ENCODE measurements at places on chromosomes 13 and 19.
A peak's percentile ranks its signal among the peaks of the same experiment; 100 is the strongest.

DNA sequence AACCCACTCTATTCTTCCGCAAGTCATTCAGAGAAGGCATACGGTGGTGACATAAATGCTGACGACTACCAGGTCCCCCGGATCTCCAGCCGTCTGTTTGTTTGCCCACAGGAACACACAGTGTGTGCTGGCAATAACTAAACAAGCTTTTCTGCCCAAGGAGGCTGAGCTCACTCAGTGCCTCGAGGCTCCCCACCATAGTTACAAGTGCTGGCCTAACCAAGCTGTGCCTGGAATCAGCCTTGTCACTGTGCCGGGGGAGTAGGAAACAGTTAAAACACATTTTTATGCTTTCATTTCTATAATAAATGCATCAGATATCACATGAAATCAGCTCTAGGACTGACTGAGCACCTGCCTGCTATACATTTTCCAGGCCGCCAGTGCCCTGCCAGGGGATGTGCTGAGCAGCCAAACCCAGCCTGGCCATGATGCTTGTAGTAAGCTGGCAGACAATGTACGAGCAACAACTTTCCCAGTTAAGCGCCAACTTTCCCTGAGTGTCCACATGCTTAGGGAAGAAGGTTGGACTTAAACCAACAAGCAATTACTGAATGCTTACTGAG, 28.1 kb downstream of the BRD4 start:
- peak; percentile 36 for DNase-seq

- no peak for DNase-seq
Observed at GRCh38 chr13:96984051-96984508, 10.2 kb downstream of the OXGR1 start.

- DNase-seq, result no peak
Observed at GRCh38 chr19:33686262-33686661, 64.5 kb downstream of the CHST8 start.

DNA sequence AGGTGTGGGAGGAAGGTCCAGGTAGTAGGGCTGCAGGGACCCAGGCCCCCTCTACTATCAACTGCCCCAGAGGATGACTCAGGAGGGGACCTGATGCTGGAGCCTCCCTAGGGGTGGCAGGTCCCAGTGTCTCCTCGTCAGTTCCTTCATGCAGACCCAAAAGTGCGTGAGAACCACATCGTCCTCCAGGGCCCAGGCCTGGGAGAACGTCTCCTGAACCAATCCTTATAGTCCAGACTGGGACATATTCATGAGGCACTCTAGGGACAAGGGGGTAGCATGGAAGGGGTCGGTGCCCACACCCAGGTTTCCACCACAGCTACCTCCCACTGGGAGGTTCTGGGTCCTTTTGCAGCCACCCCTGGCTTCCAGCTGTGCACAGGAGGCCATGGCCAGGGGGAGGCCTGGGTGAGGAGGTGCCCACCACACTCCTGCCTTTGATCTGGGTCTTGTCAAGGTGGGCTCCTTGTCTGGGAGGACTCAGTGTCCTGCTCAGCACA, 38.0 kb upstream of the TPM4 start:
- no peak for DNase-seq

- no peak for DNase-seq
Observed at GRCh38 chr13:98678741-98679140, 73.7 kb downstream of the SLC15A1 start.

GRCh38 chr13:63463782-63464610, 2048.3 kb upstream of the PCDH20 start:
- DNase-seq, result no peak

- no peak for DNase-seq
Observed at GRCh38 chr13:113981611-113982295, 7.9 kb upstream of the C13orf46 start.

DNA sequence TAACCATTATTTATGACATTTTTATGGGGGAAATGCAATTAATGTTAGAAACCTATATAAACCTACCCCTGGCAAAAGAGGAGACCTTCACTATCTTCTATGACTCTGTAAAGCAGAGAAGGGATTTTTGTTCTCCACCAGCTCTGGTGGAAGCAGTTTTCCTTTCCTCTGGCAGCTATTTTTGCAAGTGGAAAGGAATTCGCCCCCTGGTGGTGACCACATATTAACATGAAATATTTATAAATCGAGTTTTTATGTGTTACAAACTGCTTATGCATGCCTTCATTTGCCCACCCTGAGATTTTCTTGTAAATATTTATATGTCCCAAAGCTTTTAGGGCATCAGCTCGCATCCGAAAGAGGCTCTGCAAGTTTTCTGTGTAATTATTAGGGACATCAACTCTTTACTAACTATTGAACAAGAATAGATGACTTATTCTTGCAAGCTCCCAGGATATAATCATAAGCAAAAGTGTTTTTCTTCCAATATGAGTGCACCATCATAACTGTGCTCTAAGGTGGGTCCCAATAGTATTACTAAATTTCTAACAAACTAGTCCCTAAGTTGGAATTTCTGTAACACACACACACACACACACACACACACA, 62.4 kb downstream of the SERTM1 start:
- peak; percentile 46 for DNase-seq

DNA sequence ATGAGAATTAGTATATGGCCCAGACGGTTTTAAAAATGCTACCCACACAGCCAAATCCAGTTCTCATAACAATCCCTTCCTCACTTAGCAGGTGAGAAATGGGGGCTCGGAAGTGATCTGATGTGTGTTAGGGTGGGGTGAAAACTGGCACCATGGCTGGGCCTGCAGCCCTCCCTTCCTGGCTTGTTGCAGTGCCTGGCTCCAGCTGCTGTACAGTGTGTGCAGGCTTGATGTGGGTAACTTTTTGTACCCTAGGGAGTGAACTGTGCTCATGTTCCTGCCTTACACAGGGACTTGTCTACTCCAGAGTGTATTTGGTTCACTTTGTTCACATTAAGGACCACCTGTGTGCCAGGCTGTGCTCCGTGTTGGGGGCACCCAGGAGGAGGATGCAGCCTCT, 177.2 kb downstream of the LMO7 start:
- no peak for DNase-seq
